ENCODE measurements at places on chromosomes 7 and 10. TPM values are rescaled to one million over a fixed set of nuclear protein-coding genes. Genes with fewer than 3 reads are reported as not detected.

The SDHAF3 gene
- 11.8 TPM for total RNA-seq

The FFAR4 gene
- total RNA-seq, result 0.27 TPM

The GJD4 gene
- total RNA-seq, result not detected

GRCh38 chr10:47443145-47443544 is 40.8 kb downstream of the ANXA8 start:
- H3K27me3 ChIP-seq, result no peaks in the 10 kb centered on the region
- no peak overlapping the region for H3K27ac ChIP-seq
- no peak for DNase-seq
- no peaks in the 10 kb centered on the region for H3K36me3 ChIP-seq

DNA sequence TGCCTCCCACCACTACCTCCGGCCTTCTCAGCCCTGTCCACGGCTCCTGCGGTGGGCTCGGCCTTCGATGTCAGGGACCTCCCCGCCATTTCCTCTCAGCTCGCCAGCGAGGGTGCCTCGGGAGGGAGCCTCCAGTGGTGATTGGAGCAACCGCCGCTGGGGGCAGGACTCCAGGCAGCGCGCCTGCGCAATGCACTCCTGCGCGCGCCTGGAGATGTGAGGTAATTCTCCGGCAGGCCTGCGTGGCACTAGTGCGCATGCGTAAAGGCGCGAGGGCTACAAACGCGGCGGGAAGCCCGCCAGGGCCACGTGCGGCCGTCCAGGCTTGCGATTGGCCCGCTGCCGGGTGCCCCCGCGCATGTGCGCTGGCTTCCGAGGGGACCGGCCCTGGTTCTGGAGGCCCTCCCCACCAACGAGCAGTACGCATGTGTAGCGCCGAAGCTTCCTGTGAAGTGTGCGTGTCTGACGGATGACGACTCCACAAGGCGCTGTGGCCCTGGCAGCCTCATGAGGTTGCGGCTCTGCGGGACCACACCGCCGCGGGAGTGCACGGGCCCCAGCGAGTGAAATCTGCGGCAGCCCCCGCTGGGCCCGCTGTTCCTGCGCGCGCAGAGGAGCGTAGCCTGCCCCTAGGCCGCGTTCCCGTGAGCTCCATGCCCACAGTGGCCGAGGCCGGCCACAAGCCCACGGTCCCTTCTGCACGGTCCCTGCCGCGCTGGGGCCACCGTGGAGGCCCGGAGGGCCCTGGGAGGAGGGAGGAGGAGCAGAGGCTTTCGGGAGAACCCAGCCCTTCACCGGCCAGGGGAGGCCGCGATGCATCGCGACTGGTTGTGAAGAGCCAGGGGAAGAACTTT is at the start of gene SYCE1:
TSS of gene SYCE1 (minus strand) at position 143 of the 854 bp plus-strand sequence. CDS start at position 89, 54 bp downstream.
- H3K4me3 ChIP-seq, result no peak within 1 kb of the TSS
- no peaks in the 10 kb centered on the region for H3K4me1 ChIP-seq
- DNase-seq, result peak; percentile 67
- no peak within 1 kb of the TSS for H3K27ac ChIP-seq

The OR2A42 gene
- not detected for total RNA-seq

GRCh38 chr10:35251373-35252100 is 84.8 kb upstream of the CCNY start:
- H3K36me3 ChIP-seq, result no peaks in the 10 kb centered on the region
- H3K27ac ChIP-seq, result no peak overlapping the region
- H3K27me3 ChIP-seq, result no peaks in the 10 kb centered on the region
- no peak overlapping the region for H3K4me3 ChIP-seq
- H3K4me1 ChIP-seq, result no peaks in the 10 kb centered on the region

The DNAJB6 gene
- total RNA-seq, result 32.6 TPM

DNA sequence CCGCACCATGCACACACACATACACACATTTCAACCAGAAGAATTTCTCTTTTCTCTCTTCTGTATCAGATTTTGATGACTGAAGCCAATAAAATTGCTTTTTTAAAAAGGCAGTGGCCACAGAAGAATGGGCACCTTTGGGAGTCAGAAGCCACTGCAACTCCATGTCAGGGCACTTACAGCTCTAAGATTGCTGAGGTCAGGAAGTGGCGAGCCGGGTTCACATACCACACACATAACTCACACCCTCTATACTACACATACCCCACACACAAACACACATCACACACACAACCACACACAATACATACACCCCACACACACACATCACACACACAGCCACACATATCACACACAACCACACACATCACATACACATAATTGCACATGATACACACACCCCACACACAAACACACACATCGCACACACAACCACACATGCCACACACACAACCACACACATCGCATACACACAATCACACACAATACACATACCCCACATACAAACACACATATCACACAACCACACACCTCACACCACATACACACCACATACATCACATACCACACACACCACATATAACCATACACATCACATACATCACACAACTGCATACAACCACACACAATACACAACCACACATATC is 31.2 kb downstream of the GPRIN2 start:
- no peaks in the 10 kb centered on the region for H3K27me3 ChIP-seq
- no peaks in the 10 kb centered on the region for H3K4me1 ChIP-seq
- DNase-seq, result peak; percentile 38
- H3K27ac ChIP-seq, result no peak overlapping the region

- no peaks in the 10 kb centered on the region for H3K4me1 ChIP-seq
- no peak overlapping the region for H3K4me3 ChIP-seq
- H3K27ac ChIP-seq, result no peak overlapping the region
- H3K36me3 ChIP-seq, result no peaks in the 10 kb centered on the region
- no peak for DNase-seq
Measured at GRCh38 chr7:130024390-130024789, 26.8 kb downstream of the ZC3HC1 start.

GRCh38 chr10:52984169-52984568 is 211.6 kb upstream of the MBL2 start:
- no peaks in the 10 kb centered on the region for H3K36me3 ChIP-seq
- no peak overlapping the region for H3K27ac ChIP-seq
- H3K27me3 ChIP-seq, result no peaks in the 10 kb centered on the region
- no peak for DNase-seq

The MYL10 gene
- total RNA-seq, result not detected

DNA sequence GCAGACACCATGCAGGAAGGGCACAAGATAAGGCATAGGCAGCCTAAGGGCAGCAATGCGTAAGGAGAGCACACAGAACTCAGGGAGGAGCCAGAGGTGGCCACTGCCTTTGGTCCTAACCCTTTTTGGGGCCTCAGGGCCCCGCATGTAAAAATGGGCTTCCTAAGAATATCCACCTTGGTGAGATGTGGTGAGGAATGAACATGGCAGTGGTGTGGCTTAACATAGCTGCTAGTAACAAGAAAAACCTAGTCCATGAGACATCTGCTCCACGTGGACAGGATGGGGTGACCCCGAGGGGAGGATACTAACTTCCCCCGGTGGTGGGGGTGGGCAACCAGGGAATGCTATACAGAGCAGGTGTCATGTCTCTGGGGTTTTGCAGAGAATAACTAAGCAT is 18.0 kb downstream of the MAT1A start:
- DNase-seq, result peak; percentile 15
- H3K4me1 ChIP-seq, result peaks cover 16% of the 10 kb centered on the region
- H3K4me3 ChIP-seq, result no peak overlapping the region

- H3K4me3 ChIP-seq, result no peak overlapping the region
- no peak overlapping the region for H3K27ac ChIP-seq
- DNase-seq, result peak; percentile 77
- no peaks in the 10 kb centered on the region for H3K27me3 ChIP-seq
- H3K4me1 ChIP-seq, result peaks cover 3% of the 10 kb centered on the region
Measured at GRCh38 chr7:23294549-23295400, 4.4 kb upstream of the MALSU1 start.

GRCh38 chr7:101373812-101374614 is 11.3 kb downstream of the COL26A1 start:
- H3K4me3 ChIP-seq, result no peak overlapping the region
- H3K27ac ChIP-seq, result no peak overlapping the region
- DNase-seq, result no peak
- no peaks in the 10 kb centered on the region for H3K27me3 ChIP-seq

- no peaks in the 10 kb centered on the region for H3K4me1 ChIP-seq
- no peak overlapping the region for H3K4me3 ChIP-seq
- no peaks in the 10 kb centered on the region for H3K27me3 ChIP-seq
- H3K27ac ChIP-seq, result no peak overlapping the region
Measured at GRCh38 chr7:27946351-27946750, 206.4 kb downstream of the TAX1BP1 start.

DNA sequence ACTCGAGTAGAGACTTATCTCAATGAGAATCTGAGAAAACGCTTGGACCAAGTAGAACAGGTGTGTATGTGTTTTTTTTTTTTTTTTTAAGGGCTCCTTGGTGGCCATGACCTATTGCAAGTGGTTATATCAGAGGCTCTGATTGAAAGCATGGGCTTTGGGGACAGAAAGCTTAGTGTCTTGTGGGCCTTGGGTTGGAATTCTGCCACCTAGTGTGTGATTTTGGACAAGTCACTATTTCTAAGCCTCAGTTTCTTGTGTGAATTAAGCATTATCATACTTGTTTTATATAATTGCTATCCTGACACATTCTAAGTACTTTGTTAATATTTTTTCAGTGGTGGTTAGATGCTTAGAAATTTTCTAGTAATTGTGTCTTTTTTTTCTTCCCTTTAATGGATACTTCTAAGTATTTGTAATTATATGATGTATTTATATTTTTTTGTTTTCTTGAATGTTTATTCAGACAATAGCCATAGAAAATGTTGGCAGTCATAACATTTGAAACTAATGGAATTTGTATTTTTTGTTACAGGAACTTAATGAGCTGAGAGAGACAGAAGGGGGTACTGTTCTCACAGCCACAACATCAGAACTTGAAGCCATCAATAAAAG is 33.1 kb downstream of the SMC3 start:
- DNase-seq, result no peak
- no peaks in the 10 kb centered on the region for H3K4me1 ChIP-seq
- no peak overlapping the region for H3K27ac ChIP-seq
- no peaks in the 10 kb centered on the region for H3K27me3 ChIP-seq
- no peak overlapping the region for H3K4me3 ChIP-seq
- no peaks in the 10 kb centered on the region for H3K36me3 ChIP-seq

- peak overlapping the region; percentile 97 for H3K27ac ChIP-seq
- H3K4me3 ChIP-seq, result peak overlapping the region; percentile 58
- no peaks in the 10 kb centered on the region for H3K4me1 ChIP-seq
- no peak for DNase-seq
Measured at GRCh38 chr7:106285855-106286492, 1.2 kb upstream of the NAMPT start.

GRCh38 chr7:147060070-147060469 is 943.5 kb downstream of the CNTNAP2 start:
- no peak for DNase-seq
- H3K4me3 ChIP-seq, result no peak overlapping the region
- no peaks in the 10 kb centered on the region for H3K36me3 ChIP-seq
- H3K4me1 ChIP-seq, result no peaks in the 10 kb centered on the region
- H3K27ac ChIP-seq, result no peak overlapping the region

DNA sequence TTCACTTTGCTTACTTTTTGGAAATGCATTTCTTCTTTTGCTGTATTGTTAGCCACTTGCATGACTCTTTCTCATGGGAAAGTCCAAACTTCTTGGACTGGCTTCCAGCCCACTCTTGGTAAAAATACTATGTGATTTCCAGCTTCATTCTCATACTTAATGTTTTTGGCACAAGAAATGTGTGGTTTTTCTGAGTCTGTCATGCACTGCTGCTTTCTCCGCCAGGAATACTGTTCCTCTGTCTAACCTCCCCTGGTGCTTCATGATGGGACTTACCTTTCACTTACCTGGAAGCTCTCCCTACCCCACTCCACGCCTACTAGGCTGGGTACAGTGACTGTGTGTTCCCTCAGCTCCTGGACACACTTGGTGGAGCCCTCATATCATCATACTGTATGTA is 18.7 kb downstream of the MGAM2 start:
- no peak overlapping the region for H3K4me3 ChIP-seq
- no peak overlapping the region for H3K27ac ChIP-seq
- H3K36me3 ChIP-seq, result no peaks in the 10 kb centered on the region
- no peaks in the 10 kb centered on the region for H3K27me3 ChIP-seq

DNA sequence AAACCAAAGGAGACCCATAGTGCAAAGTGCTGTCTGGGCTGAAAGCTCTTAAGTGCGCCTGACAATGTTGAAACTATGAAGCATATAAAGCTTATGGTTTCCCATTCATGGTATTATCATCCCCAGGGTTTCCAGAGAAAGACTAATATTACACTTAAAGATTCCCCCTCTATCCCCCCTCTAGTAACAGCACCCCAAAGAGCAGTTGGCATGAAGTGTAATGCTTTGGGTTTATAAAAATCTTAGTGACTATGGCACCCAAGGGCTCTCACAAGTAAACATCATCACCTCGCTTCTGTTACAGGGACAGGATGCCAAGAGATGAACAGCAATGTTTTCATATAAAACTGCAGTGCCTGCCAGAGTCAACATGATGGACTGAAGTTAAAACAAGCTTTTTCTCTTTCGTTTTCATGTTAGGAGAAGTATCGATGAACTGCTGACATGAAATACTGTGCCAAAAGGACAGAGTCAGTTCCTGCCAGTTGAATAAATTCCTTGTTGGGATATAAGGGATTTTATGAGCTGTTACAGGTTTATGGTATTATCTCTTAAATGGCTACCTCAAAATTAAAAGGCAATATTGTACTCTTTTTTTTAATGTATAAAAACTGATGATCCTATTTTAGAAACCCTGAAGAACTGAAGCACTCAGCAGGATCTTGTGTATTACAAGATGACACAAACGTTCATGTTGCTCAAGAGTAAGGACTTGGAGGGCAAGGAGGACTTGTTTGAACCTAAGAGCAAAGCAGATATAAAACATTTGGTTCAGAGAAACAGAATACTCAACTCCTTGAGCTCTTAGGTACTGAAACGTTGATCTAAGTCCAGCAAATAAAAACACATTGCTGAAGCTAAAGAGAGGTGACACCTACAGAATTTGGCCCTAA is 203.7 kb upstream of the IMMP2L start:
- H3K27me3 ChIP-seq, result no peaks in the 10 kb centered on the region
- H3K4me3 ChIP-seq, result no peak overlapping the region
- no peak for DNase-seq
- H3K36me3 ChIP-seq, result no peaks in the 10 kb centered on the region

DNA sequence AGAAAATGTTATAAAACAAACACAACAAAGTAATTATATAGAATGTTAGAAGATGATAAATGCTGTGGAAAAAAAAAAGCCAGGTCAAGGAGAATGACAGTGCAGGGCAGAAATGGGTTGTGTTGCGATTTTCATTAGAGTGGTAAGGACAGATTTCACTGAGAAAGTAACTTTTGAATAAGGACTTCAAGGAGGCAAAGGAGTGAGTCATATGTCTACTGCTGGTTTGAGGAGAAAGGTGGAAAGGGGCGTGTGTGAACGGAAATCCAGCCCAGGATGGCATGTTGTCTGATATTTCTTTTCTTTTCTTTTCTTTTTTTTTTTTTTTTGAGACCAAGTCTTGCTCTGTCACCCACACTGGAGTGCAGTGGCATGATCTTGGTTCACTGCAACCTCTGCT is 12.3 kb upstream of the DLD start:
- DNase-seq, result no peak
- H3K4me1 ChIP-seq, result no peaks in the 10 kb centered on the region
- no peak overlapping the region for H3K27ac ChIP-seq
